COLO829 (cell line): ENCODE measurements at places on chromosomes 1 and 21.
A peak's percentile ranks its signal among the peaks of the same experiment; 100 is the strongest.

DNA sequence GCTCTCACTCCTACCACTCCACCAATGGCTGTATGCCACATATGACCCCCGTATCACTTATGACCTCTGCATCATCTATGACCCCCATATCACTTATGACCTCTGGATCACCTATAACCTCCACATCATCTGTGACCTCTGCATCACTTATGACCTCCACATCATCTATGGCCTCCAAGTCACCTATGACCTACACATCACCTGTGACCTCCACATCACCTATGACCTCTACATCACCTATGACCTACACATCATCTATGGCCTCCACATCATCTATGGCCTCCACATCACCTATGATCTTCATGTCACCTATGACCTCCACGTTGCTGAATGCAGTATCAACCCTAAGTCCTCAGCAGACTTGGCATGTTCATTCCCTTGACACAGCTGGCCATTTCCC, 271.2 kb downstream of the MATN1 start:
- DNase-seq, result no peak

DNA sequence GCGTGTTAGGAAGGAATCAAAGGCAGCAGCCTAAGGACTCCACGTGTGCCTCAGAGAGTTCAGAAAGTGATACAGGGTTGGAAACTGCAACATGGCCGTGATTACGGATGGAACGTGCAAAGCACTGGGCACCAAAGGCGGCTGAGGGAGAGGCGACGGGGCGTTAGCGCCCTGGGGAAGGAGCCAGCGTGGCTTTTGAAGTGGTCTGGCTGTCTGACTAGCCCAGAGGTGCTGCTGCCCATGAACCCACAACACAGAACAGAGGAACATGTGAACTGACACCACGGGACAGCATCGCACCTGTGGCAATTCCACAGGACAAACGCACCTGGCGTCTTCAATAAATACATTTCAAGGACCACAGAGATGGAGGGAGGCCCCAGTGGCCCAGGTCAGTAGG, 18.0 kb upstream of the TMEM52 start:
- DNase-seq, result no peak

- peak; percentile 74 for DNase-seq
These were observed 99.5 kb upstream of the BMP8A start for GRCh38 chr1:39391691-39392679.

DNA sequence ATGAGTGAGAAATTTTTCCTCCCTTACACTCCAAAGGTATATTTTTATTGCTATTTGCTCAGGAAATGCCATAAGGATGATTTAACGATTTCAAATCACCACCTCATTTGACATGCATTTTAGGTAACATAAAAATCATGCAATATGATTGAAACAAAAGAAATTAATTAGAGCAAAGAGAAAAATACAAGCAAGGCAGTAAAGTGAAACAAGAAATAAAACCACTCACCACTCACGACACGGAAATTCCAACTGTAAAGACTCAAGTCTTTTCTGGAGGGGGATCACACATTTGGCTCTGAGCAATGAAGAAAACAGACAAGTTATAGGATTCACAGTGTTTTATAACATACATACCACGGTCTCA, 86.8 kb upstream of the ARHGAP29 start:
- no peak for DNase-seq

DNA sequence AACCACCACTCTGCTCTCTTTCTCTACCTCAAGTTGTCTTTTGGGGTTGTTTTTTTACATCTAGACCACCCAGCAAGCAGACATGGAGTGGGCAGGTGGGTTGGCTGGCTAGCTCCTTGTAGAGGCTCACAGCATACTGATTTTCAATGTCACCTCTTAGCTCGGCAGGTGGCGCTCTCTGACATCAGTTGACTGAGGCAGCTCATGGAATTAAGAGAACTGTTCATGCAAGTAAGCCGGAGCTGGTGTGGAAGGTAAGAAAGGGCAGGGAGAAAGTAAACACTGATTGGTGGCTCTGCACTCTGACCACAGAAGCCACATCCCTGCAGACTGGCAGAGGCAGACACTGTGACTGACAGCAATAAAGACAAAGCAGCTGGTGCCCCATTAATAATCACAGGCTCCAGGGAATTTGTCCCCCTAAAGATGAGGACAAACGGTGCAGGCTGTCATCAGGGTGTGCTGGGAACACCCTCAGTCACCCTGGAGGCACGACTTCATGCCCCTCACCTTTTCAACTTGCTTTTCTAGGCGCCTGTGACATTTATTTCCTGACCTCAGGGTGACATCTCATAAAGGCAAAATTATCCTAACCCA, 226.8 kb downstream of the LMX1A start:
- DNase-seq, result peak; percentile 71

DNA sequence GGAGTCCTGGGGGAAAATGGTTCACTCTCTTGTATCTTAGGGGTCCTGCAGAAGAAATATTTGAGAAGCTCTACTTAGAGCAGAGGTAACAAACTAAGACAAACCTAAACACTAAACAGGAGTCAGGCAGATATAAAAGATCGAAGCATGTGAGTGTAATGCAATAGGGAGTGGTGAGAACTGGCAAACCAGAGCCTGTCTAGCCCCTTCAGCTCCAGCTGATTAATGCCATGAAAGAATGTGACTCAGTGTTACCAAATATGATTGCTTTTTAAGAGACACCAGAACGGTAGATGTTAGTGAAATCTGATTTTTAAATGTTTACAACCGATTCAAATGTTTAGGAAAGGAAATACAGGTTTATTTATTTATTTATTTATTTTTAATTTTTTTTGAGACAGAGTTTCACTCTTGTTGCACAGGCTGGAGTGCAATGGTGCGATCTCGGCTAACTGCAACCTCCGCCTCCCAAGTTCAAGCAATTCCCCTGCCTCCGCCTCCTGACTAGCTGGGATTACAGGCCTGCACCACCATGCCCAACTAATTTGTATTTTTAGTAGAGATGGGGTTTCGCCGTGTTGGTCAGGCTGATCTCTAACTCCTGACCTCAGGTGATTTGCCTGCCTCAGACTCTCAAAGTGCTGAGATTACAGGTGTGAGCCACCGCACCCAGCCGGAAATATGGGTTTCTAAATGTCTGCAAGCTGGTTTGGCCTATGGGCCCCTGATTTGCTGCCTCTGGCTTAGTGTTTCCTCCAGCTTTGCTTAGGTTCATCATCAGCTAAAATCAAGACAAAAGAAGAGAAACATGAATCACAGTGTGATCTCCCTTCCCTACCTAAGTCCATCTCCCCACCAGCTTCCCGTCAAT, 12.2 kb downstream of the TXNIP start:
- DNase-seq, result no peak

- DNase-seq, result no peak
These were observed 69.3 kb downstream of the MIS18A start for GRCh38 chr21:32209580-32209979.

GRCh38 chr1:200666309-200666708, 3.4 kb downstream of the DDX59 start:
- no peak for DNase-seq

DNA sequence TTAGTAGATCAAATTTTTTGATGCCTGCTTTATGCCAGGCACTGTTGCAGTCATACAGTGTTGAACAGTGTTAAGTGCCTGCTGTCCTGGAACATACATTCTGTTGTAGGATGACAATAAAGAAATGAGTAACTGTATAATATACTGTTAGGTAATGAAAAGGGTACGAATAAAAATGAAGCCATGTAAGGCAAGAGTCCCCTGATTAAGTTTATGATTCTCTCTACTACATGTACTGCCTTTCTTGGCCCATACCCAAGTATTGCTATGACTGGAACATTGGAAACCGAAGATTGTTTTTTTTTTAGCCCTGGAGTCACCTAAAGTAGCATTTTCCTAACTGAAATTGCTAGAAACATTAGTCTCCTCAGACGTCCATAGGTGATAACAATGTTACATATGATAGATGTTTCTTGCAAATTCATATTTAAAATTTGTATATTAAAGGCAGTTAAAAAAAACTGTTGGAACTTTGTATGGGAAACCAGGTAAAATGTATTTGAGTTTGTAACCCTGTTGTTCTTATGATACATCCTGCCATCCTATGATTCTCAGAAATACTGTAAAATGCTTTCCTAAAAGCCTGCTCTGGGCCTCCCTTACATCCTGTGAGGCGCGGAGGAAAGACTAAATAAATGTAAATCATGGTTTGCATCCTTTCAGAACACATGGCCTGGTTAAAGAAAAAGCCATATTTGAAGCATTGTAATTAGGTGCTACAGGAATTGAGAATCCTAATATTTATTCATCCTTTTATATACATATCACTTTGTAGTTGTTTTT, 5.8 kb downstream of the ATP5PB start:
- no peak for DNase-seq

DNA sequence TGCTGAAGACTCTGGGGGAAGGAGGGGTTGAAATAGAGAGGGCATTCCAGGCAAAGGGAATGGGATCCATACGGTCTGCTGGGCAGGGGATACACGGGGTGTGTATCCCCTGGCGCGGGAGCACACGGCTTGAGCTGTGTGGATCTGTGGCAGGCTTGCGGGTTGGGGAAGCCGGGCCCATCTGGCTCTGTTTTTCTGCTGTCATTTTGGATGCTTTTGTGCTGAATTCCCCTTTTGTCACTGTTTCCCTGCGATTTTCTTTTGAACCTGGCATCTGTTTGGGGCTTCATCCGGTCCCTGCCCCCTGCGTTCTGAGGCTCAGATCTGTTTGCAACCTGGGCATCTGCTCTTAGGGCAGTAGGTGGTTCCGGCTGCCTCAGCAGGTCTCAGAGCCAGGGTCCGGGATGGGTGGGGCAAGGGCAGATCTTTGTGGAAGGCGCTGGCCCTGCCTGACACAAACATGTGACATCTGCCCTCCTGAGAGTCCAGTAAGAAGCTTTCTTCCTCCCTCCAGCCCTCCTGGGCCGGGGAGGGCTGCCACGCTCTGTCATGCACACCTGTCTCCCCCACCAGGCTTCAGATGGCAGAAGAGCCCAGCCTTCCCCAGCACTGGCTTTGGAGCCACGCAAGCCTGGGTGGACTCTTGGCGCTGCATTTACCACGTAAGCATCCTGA, 84.0 kb downstream of the IGSF21 start:
- DNase-seq, result no peak

DNA sequence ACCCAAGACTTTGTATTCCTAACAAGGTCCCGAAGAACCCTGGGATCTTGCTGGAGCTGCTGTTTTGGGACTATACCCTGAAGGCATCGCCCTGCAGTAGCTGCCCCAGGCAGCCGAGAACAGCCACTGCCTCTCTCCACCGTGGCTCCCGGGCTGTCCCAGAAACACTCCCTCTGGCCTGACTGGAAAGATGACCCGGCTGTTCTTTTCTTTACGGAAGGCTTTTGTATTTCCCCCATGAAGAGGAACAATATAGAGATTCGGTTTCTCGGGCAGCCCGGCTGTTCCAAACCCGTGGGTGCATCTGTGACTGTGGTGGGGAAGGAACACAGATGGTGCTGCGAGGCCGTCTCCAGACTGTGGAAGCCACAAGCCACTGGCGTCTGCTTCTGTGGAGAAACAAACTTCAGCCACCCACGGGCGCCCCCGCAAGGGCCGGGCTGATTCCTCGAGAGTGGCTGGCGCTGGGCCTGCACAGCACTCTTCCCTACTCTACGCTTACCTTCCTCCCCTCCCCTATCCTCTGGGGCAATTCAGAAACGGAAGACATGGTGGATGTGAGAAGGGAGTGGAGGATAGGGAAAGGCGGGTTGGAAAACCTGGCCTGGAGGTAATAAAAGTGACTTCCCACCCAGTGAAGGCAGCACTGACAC, 33.7 kb upstream of the VASH2 start:
- peak; percentile 67 for DNase-seq

DNA sequence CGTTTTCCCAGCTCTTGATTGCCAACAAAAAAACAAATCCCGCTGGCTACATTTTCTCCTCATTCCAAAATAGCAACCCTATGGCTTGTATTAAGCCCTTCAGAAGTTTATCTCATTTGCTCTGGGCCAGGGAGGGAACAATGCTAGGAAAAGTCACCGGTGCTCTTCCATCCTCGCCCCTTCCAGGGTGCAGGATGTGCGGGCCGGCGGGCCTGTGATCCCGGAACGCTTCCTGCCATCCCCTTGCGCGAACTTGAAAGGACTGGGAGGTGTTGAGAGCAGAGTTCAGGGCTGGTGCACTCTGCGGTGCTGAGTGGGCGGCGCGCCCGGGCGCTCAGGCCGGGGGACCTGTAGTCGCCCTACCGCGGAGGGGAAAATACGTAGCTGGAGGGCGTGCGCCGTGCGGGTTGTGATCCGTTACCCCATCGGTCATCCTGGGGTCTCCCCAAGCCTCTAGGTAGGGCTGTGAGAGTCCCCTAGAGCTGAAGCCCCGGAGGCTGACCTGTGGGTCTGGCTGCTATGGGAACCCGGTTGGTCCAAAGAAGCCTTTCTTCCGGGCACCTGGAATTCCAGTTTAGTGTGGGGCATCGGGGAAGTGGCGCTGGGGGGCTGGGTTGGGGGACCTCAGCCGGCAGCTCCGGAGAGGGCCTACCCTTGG, 13.1 kb downstream of the NR5A2 start:
- DNase-seq, result no peak

GRCh38 chr1:156657741-156658319, 15.9 kb downstream of the BCAN start:
- no peak for DNase-seq

- DNase-seq, result no peak
These were observed 30.6 kb upstream of the SDE2 start for GRCh38 chr1:226029568-226030225.

GRCh38 chr1:165747632-165748447, 20.8 kb downstream of the TMCO1 start:
- no peak for DNase-seq

DNA sequence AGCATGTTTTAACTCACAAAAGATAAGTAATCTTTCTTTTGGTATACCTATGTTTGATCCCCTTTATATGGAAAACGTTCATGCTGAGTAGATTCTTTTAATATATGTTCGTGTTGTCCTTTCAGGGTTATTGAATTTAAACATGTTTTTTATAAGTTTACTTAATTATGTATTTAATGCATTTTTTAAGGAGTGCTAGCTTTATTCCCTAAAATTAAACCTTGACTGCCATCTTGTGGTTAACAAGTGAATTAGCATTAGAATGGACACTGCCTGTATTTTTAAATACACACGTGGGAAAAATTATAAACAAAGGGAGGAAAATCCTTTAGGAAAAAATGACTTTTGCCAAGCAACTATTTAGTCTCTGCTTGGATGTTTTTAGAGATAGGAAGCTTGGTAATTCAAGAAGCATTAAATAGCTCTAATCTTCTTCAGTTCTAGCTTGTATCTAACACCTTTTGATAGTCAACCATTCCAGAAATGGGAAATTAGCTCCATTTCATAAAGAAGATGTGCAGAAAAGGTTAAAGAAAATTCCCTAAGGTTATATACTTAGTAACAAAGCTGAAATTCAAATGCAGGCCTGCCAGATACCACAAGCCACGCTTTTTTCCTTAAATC, 43.0 kb downstream of the UBE2U start:
- DNase-seq, result peak; percentile 82

GRCh38 chr1:221708987-221709386, 32.9 kb downstream of the DUSP10 start:
- no peak for DNase-seq

DNA sequence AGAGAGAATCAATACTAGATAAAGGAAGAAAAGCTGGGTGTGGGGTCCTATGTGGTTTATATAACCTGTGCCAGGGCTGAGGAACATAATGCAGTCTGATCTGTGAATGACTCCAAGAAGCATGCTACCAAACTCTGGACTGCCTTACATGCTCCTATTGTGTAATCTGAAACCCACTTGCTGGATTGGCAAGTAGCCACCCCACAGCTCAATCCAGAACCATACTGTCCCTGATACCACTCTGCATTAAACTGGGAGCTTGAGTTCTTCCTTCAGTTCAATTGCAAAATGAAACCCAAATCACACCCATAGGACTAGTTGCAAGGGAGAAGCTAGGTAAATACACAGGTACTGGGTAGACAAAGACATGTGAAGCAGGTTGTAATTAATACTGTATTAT, 115.4 kb upstream of the NEGR1 start:
- DNase-seq, result no peak
